Colonic mucosa (tissue), 4 donors: ENCODE measurements at places on chromosomes 7 and 10. TPM values are rescaled to one million over a fixed set of nuclear protein-coding genes. Genes with fewer than 3 reads are reported as not detected.

DNA sequence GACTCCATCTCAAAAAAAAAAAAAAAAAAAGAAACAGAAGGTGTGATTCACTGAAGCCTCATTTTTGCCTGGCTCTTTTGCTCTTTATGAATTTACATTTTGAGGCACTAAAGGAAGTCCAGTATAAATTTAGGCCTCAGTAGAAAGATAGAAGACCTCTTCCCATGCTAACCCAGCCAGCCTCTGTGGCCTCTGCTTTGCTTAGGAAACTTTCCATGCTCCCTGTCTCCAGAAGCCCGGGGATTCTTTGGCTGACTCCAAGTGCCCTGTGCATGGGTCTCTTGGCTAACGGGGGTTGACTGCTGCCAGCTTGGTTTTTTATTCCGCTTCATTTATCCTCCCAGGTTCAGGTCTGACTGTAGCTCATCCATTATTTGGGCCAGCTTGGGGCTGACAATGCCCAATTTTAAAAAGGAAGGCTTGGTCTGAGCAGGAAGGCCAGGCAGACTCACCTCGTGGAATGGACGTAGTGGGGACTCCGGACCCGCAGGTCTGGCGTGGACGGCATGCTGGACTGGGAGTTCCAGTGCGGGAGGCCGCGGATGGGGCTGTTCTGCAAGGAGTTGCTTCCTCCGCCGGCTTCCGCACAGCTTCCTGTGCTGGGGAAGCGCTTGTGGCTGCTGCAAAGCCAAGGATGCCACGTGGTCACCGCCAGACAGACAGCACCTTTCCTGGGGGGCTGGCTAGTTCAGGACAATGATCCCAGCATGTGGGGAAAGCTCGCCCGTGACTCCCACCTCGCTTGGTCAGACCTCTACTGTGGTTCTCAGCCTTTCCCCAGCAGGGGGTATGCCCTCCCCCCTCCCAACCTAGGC, 72.3 kb downstream of the PRPF18 start:
- DNase-seq = peak; percentile 23

- DNase-seq = no peak
Observed at GRCh38 chr10:78181381-78182055, 147.9 kb downstream of the RPS24 start.

- DNase-seq = no peak
Observed at GRCh38 chr7:19368491-19368925, 223.3 kb upstream of the FERD3L start.

GRCh38 chr7:69431626-69432025, 166.6 kb upstream of the AUTS2 start:
- DNase-seq = no peak

DNA sequence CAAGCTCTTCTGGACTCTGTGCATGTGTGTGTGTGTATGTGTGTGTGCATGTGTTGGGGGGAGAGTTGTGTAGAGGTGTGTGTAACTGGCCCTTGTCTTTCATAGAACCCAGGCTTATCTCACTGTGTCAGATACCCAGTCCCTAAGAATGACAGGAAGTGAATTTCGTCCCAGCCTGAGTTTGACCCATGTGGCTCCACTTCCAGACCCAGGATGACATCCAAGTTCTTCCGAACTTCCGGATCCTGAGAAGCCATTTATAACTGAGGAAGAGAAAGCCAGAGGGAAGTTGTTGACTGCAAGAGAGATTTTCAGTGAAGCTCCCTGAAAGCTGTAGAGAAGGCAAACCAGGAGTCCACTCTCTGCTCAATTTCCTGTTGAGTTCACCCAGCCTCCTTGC, 53.2 kb downstream of the ADRB1 start:
- DNase-seq = no peak

Gene MCM10
- 21.0 TPM for total RNA-seq

Gene MYL10
- total RNA-seq = not detected
